ENCODE measurements at places on chromosomes 3 and 15. TPM values are rescaled to one million over a fixed set of nuclear protein-coding genes. Genes with fewer than 3 reads are reported as not detected.

GABPB1 gene
- 13.9 TPM for total RNA-seq

OR5K1 gene
- not detected for total RNA-seq

C3orf20 gene
- total RNA-seq = not detected

BTBD1 gene
- 116 TPM for total RNA-seq

GLT8D1 gene
- 46.7 TPM for total RNA-seq

NR2E3 gene
- total RNA-seq = not detected

DNA sequence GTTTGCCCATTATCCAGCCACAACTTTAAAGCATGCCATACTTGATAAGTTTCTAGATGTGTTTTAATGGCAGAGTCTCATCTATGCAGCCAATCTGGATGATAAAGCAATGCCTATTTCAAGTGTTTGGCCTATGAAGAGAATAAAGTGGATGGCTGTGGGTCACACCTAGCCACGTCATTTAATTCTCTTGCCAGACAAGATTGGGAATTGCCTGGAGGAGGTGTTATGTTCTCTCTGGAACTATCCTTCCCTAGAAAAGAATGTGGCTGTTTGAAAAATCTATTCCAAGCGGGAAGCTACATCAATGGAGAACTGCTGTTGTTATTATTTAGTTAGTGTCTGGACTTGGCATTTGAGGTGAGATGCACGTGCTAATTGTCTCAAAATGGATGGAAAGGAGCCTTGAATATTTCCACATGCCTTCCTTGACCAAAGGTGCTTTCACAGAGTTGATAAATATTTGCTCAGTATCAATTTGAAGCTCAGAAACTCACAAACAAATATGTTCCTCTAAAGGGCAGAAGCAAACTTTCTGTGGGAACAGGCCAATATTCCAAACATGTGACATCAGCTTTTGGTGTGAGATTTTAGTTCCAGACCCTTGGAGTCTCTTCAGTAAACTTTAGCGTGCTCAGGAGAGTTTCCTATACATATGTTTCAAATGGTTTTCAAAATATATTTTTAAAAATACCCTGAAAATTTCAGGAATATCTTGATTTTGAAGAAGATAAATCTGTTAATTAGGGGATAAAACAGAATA, 510.6 kb upstream of the SGO1 start:
- DNase-seq = no peak

DNA sequence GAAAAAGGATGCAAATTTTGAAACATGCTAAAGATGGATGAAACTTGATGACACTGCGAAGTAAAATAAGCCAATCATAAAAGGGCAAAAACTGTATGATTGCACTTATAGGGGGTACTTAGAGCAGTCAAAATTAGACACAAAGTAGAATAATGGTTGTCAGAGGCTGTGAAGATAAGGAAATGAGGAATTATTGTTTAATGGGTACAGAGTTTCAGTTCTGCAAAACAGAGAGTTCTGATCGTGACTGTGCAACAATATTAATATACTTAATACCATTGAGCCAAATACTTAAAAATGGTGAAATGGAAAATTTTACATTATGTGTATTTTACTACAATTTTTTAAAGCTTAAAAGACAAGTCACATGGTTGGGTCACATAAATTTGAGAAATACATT, 35.1 kb downstream of the UBE3A start:
- DNase-seq = no peak

GRCh38 chr3:14413381-14414071, 11.1 kb downstream of the SLC6A6 start:
- DNase-seq = no peak

- no peak for DNase-seq
Observed at GRCh38 chr15:87764461-87765240, 491.9 kb downstream of the NTRK3 start.

DNA sequence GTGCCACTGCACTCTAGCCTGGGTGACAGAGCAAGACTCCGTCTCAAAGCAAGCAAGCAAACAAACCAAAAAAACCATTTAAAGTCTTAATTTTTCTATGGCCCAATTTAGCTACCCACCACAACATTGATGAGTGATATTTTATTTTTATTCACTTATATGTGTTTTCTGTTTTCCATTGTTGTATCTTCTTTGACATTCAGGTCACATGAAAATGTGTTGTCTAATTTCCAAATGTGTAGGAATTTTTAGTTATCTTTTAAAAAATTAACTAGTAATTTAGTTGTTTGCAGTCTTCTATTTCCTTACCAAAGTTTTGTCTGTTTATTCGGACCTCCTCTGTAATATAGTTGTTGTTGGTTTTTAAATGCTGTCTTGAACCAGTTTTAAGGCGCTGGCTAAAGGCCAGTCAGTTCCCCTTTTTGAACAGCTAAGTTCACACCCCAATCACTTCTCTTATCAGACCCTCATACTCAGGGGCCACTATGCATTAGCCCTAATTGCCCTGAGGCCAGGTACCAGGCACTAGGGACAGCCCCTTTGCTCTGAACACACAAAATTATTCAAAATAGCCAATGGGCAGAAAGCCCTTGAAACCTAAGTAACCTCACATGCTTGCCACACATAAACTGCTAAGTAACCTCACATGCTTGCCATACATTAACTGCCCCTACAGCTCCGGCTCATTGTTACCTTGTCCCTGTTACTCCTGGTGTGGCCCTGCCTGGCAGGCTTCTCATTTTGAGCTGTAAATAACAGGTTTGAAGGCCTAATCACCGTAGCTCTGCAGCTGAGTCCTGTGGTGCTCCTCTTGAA, 4.3 kb upstream of the CCR4 start:
- DNase-seq = no peak

GRCh38 chr3:72634128-72634527, 214.1 kb downstream of the SHQ1 start:
- DNase-seq = no peak

GRCh38 chr3:133661454-133662277, at the start of gene TOPBP1:
Gene TOPBP1, minus strand, starts transcription at chr3:133661941. Its CDS starts 814 bp downstream, at chr3:133661127.
- peak; percentile 73 for DNase-seq

GRCh38 chr3:197168063-197168462, 130.3 kb downstream of the DLG1 start:
- no peak for DNase-seq

GRCh38 chr3:112090887-112091586, 4.8 kb downstream of the C3orf52 start:
- no peak for DNase-seq

DNA sequence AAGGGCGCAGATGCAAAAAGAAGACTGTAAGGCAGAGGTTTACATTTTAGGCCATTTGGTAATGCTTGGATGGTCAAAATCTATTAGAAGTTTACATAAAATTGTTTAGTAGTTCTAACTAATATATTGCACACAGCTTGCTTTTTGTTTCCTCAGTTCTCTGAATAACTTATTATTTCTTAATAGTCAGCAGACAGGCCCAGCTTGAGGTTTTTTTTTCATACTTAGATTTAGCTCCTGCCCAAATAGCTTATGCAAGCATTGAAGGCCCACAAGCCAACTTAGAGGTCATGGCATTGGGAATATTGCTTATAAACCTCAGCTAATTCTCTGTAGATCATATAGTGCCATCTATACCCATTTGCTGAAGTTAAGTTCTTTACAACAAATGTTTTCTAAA, 172.5 kb downstream of the RAP2B start:
- DNase-seq = no peak

DNA sequence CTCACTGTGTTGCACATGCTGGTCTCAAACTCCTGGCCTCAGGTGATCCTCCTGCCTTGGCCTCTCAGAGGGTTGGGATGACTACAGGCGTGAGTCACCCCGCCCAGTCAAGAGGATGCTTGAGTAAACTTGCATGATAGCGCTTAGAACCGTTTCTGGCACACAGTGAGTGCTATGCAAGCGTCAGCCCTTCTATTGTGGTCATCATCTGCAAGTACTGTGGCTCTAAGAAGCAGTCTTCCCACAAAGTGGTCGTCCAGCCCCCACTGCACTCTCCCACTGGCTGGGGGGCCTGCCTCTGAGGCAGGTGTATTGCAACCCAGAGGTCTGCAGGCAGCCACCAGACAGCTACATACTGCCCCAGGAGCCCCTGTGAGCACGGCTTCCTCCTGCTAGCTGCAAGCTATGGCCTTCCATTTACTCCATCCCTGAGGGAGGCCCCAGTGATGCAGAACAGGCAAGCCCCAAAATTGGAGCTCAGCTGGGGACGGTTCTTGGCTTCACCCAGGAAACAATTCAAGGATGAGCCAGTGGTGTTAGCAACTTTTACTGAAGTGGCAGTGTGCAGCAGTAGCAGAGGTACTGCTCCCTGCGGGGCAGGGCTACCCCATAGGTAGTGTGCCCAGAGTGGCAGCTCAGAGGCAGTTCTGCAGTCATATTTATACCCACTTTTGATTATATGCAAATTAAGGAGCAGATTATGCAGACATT, 95.4 kb downstream of the LSM3 start:
- no peak for DNase-seq

DNA sequence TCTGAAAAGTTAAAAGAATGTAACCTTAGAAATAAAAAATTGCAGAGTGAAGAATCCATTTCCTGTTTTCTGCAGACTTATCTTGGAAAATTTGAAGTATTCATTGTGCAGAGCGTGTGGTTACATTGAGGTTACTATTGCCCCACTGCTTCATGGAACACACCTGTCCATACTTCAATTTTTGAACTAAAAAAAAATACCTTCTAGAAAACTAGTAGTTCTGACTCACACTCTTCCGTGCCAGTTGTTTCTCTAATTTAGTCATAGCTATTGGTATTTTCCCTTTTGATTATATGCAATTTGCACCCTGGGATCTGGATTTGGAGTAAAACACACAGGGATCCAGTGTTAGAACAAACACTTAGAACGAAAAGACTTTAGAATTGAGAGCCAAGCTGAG, 111.8 kb upstream of the LYSMD4 start:
- DNase-seq = no peak

GRCh38 chr3:55965776-55966175, 478.7 kb upstream of the WNT5A start:
- DNase-seq = no peak

DNA sequence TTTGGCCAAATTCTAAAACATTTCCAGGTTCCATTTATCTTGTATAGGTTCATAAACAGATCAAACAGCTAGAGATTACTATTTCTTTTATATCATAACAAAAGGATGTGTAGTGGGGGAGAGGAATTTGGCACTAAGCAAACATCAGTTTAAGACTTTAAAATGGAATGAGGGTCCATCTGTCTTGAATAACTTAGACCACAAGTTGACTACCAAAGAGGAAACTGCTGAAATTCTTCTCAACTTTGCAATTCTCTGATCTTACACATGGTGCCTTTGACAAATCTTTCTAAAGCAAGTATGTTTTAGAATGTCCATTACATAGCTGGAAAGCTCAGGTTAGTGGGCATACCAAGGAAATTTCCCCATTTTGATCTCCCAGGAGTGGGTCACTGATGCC, 140.5 kb upstream of the ADAMTS9 start:
- no peak for DNase-seq

GRCh38 chr3:154018100-154018696, 103.0 kb upstream of the ARHGEF26 start:
- no peak for DNase-seq

GRCh38 chr3:32414522-32415202, 23.0 kb downstream of the CMTM7 start:
- no peak for DNase-seq

- no peak for DNase-seq
Observed at GRCh38 chr3:80771085-80771484, 990.4 kb downstream of the GBE1 start.

DNA sequence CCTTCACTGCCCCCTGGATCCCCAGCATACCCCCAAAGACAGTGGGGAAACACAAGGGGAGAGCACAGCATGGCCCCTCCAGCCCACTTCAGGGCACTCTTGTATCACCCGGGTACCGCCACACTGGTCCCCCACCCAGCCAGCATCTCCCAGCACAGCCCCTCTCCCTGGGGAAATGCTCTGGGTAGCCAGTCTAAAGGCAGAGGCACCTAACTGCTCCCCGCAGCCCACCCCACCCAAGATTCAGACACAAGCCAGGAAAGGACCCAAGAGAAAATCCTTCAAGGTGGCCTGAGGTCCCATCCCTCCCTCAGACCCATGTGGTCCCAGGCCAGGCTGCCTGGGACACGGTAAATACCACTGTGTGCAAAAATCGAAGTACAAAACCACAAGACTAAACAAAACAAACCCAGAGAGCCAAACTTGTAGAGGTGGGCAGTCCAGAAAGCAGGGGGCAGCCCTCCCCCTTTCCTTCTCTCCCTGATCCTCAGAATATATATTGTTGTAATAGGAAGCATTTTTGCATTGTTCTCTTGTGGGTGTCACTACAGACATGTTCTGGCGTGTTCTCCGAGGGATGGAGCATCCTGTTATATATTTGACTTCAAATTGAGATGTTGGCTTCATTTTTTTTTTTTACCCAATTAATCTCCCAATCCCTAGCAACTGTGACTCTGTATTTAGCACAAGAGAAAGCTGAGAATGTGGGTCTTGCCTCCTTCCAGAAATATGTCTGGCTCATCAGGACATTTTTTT, 51.7 kb downstream of the GRIP2 start:
- no peak for DNase-seq

DNA sequence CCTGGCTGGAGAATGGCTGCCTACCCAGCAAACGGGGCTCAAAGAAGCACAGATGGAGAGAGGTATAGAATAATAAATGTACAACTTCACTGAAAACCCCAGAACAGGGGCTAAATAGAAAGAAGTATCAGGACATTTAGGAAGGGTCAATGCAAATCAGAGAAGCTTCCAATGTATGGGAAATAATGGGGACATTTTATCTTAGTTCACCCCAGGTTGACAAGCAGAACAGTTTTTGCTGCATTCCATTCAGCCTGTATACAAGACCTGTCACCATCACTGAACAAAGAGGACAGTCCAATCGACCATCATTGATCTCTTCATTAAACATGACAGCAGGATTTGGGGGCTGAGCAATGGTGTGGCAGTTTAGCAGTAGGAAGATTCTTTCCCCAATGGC, 68.1 kb downstream of the MYH15 start:
- DNase-seq = no peak

- DNase-seq = no peak
Observed at GRCh38 chr3:30449290-30449632, 157.1 kb upstream of the TGFBR2 start.

GRCh38 chr3:141737093-141737492, 1.0 kb upstream of the RNF7 start:
- DNase-seq = no peak

- DNase-seq = no peak
Observed at GRCh38 chr3:43288366-43288765, 2.0 kb downstream of the SNRK start.

GRCh38 chr3:70973558-70973957, 610.0 kb downstream of the FOXP1 start:
- no peak for DNase-seq

DNA sequence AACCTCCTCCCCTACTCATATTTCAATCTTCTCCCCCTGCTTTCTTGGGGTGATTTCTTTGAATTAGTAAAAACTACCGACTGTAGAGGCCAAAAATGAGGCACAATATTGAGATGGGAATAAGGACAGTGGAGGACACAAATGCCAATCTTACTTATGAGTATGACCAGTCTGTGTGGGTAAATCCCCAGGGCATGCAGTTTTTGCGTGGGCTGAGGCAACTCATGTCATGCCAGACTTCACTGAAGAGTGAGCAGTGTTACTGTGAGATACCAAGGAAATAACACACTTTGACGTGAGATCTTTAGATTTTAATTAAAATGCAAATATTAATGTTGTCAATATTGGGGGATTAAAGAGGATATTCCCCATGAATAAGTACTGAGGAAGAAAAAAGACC, 254.3 kb upstream of the ICE2 start:
- no peak for DNase-seq

Data from right atrium auricular region (tissue), 2 donors.